Activated naive CD4-positive, alpha-beta T cell (primary cell): ENCODE measurements at places on chromosomes 1 and 21.

DNA sequence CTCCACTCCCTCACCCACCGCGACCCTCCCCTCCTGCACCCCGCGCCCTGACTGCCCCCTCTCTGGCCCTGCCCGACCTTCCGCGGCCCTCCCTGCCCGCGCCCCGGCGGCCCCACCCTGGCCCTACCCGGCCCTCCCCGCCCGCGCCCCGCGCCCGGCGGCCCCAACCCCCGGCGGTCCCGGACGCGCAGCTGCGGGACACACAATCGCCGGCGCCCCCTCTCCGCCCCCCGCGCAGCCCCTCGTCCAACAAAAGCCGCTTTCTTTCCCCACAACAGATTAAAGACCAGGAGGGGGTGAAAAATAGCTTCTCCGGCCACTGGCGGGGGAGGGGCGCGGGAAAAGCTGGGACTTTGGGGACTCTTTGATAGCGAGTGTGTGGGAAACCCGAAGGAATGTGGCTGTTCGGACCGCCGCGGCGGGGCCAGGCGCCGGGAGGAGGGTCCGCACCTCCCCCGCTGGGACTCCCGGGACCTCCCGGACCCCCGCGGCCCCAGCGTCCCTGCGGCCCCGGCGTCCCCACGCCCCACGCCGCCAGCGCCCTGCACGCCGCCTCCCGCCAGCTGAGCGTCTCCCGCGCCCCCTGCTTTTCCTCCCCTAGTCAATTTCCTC is 8.8 kb upstream of the ID3 start:
- no peak for DNase-seq

DNA sequence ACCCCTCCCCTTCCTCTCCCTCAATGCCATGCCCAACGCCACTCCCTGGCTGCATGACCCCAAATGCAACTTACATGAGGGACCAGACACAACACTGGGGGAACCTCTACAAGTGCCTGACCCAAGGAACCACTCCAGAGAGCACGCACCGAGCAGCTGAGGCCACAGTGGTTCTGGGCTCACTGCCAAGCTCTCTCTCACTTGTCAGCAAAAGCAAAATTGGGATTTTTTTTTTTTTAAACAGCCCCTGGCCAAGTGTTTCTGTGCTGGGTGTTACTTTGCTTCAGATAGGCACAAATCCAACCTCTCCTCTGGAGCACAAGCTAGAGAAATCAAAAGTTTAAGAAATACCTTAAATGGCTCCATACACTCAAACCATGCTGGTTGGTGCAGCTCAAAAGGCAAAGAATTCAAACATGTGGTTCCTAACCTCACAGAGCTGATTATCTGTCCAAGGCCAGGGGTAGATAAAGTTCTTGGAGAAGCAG is 363.0 kb downstream of the SETD4 start:
- no peak for DNase-seq

DNA sequence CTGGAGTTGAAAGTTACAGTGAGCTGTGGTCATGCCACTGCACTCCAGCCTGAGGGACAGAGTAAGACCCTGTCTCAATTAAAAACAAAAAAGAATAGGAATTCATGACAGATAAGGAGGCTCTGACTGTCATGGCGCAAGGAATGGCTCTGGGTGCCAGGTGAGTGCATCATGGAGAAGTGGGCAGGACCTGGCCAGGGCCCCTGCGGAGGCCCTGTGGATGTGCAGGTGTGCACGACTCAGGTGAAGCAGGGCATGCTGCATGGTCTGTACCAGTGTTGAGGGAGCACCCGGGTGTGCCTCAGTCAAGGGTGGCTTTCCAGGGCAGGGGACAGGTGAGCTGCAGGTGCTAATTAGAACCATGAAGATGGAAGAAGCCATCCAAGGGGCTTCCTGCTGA is 14.0 kb downstream of the SLC1A7 start:
- DNase-seq, result no peak

DNA sequence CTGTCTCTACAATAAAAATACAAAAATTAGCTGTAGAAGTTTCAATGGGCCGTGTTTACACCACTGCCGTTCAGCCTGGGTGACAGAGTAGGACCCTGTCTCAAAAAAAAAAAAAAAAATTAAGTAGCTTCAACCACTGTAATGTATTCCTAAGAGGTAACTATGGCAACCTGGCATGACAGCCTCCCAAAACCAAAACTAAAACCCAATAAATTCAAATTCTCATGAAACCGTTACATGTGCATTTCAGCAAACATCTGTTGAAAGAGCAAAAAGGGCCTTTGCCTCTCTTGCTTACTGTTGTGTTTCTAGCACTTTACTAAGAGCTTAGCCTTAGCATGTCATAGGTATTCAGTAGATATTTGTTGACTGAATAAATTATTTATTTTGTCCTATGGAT is 33.5 kb downstream of the ODR4 start:
- DNase-seq, result no peak

- DNase-seq, result no peak
Observed at GRCh38 chr1:10795276-10796021, 997 bp downstream of the CASZ1 start.

GRCh38 chr1:56561227-56562019 is 17.9 kb downstream of the PLPP3 start:
- DNase-seq, result no peak

- DNase-seq, result no peak
Observed at GRCh38 chr1:64522740-64523139, 52.8 kb downstream of the CACHD1 start.

GRCh38 chr1:201346337-201346939 is 31.0 kb downstream of the TNNT2 start:
- no peak for DNase-seq

- DNase-seq, result no peak
Observed at GRCh38 chr1:110176299-110176956, 26.1 kb downstream of the SLC6A17 start.

GRCh38 chr1:89633248-89633799 is 404 bp downstream of the LRRC8C start:
- no peak for DNase-seq

DNA sequence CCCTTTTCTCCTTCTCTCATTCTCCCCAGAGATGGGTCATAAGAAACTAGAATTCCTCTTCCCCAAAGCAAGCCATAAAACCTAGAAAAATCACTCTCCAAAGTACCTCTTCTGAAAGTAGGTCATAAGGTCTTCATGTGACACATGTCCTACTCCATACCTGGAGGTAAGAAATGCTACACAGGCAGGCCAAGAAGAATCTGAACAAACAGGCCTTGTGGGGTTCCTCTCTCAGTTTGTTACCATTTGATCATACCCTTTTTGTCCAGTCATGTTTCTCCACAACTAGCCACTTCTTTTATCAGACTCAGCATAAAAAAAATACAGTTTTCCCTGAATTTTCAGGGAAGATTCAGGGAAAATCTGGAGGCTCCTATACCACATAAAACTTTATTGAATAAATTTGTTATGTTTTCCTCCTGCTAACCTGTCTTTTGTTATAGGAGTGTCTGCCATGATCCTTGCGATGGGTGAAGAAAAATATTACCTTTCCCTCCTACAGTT is 134.4 kb upstream of the LMO4 start:
- no peak for DNase-seq

DNA sequence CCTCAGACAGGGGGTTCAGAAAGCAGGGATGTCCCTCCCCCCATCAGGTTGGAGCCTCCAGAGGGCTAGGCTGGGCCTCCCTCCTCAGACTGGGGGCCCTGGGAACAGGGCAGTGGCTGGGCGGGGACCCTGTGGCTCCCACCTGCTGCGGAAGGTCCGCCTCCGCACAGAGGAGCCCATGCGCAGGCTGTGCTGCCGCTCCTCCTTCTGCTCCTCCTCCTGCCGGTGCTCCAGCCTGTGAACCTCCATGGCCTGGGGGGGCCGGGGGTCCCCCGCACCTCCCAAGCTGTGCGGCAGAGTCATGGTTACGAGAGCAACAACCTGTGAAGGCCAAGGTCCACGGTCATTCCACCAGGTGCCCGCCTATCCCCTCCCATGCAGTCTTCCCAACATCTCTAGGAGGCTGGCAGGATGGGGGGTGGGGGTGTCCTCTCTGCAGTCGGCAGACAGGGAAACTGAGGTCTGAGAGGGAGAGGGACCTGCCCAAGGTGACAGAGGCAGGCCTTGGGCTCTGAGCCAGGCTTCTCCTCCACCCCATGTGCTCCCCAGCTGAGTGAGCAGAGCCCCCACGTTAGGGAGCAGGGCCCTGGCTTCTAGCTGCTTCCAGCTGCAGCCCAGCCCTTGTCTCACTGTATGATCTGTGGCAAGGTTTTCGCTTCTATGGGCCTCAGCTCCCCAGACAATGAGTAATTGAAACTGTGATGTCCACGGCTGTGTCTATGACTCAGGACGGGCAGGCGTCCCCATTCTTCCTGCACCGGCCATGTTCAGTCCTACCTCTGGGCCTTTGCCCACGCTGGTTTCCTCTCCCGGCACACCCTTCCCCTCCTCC is 3.4 kb downstream of the MYOM3 start:
- DNase-seq, result no peak

- no peak for DNase-seq
Observed at GRCh38 chr1:27005166-27005530, 7.5 kb downstream of the TENT5B start.

DNA sequence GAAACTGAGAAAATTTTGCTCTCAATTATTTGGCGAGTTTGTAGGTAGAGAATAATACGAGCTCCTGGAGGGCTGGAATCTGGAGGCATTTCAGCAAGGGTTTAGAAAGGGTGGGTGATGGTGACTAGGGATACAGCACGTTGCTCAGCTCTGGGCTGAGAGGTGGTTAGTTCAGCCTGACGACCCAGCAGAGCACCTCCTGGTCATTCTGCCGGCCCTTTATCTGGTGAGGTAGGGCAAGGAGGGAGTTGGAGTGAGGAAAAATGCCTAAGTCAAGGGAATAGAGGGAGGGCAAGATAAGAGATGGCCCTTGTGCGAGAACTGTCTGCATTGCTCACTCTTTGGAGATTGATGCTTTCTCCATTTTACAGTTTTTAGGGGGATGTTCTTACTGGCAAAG is 19.1 kb downstream of the GALNT2 start:
- DNase-seq, result no peak

DNA sequence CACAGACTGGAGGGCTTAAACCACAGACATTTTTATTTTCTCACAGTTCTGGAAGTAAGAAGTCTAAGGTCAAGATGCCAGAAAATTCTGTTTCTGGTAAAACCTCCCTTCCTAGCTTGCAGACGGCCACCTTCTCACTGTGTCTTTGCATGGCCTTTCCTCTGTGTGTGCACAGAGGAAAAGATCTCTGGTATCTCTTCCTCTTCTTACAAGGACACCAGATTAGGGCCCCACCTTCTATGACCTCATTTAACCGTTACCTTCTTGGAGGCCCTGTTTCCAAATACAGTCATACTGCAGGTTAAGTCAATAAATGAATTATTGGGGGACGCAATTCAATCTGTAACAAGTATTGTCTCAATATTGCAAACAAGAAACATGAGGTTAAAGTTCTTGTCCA is 63.0 kb upstream of the PRDX6 start:
- DNase-seq, result no peak

DNA sequence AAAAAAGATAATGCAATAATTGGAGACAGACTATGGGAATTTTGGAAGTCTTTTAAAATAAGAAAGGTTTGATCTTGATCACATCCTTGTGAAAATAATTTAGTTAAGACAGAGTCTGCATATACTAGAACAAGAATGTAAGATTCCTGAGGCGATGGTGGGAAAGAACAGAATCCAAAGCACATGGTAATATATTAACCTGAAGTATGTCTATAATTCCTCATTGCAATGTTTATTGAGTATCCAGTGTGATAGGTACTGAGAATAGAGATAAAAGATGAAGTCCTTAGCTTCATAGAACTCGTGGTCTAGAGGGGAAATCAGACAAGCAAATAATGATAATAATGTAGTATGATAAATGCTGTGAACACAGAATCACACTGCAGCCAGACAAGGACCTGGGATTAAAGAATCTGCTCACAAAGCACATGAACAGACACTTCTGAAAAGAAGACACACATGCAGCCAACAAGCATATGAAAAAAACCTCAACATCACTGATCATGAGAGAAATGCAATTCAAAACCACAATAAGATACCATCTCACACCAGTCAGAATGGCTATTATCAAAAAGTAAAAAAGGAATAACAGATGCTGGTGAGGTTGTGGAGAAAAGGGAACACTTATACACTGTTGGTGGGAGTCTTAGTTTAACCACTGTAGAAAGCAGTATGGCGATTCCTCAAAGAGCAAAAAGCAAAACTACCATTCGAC is 6.9 kb upstream of the ANGPTL3 start:
- no peak for DNase-seq

DNA sequence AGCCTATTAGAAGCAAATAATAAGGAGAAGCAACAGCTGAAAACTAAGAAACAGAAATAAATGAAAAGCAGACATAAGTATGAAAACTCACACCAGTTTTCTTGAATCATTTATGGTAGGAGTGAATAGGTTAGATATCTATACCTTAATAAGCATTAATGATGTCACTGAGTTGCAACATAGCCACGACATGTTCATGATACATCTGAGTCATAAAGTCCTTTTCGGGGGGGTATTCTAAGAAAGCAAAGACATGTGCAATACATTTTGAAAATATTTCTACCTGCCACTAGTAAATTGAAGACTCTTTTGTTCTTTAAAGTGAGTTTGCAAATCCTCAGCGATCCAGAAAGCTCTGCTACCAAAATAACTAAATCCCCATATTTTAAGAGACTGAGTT is 7.2 kb downstream of the CD34 start:
- DNase-seq, result no peak

DNA sequence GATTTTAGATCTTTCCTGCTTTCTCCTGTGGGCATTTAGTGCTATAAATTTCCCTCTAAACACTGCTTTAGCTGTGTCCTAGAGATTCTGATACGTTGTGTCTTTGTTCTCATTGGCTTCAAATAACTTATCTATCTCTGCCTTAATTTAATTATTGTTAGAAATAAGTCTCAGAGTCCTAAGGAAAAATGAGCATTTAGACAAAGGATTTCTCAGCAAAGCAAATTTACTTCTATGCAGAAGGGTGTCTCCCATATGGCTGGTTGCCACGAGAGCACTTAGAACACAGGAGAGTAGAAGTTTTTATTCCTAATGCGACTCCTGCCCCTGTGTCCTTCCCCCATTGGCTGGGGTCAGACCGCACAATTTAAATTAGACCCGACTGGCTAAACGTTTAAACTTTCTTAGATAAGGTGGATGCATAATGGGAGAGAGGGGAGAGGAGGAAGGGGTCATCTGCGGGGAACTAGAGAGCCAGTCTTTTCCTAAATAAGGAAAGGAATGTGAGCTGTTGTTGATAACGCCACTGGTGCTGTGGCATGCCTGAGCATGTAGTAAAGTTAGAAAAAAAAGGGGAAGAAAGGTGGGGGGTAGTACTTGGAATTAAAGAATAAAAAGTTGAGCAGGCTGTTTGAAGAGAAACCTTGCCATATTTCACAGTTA is 170.2 kb downstream of the DYRK1A start:
- no peak for DNase-seq

GRCh38 chr1:25537153-25537831 is 6.1 kb upstream of the LDLRAP1 start:
- no peak for DNase-seq
